ENCODE measurements at places on chromosomes 11 and 22.

GRCh38 chr22:20267441-20268278 is 458 bp downstream of the RTN4R start:
- no peak for DNase-seq

DNA sequence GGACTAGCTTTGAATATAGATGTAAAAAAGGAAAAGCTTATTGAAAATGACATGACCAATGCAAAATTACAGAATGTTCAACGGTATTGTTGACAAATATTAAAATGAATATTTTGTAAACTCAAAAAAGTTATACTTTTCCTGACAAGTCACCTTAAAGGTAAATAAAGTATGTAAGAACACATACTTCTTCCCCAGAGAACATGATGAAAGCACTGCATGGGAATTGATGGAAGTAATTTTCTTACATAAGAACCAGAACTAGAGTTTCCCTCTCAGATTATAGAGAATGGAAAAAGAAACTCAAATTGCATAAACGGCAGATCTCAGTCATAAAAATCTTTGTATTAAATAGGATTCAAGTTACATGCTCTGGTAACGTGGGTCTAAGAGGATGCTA is at the start of gene OR4P4:
TSS of gene OR4P4 (plus strand) at position 301 of the 400 bp plus-strand sequence.
- DNase-seq, result no peak

DNA sequence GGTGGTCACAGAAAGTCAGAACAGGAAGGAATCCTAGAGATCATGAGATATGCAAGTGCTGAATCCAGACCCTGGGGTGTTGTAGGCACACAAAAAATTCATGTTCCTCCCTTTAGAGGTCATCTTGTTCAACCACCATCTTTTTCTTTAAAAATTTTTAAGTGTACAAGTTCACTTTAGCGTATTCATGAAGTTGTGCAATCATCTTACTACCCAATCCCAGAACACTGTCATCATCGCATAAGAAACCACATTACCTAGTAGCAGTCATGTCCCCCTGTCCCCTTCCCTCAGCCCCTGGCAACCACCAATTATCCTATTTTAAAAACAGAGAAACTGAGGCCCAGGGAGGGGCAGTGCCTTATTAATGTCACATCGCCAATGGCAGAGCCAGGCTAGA is 20.3 kb upstream of the WNT11 start:
- no peak for DNase-seq

GRCh38 chr11:42951266-42951665 is 360.5 kb upstream of the API5 start:
- DNase-seq, result no peak

DNA sequence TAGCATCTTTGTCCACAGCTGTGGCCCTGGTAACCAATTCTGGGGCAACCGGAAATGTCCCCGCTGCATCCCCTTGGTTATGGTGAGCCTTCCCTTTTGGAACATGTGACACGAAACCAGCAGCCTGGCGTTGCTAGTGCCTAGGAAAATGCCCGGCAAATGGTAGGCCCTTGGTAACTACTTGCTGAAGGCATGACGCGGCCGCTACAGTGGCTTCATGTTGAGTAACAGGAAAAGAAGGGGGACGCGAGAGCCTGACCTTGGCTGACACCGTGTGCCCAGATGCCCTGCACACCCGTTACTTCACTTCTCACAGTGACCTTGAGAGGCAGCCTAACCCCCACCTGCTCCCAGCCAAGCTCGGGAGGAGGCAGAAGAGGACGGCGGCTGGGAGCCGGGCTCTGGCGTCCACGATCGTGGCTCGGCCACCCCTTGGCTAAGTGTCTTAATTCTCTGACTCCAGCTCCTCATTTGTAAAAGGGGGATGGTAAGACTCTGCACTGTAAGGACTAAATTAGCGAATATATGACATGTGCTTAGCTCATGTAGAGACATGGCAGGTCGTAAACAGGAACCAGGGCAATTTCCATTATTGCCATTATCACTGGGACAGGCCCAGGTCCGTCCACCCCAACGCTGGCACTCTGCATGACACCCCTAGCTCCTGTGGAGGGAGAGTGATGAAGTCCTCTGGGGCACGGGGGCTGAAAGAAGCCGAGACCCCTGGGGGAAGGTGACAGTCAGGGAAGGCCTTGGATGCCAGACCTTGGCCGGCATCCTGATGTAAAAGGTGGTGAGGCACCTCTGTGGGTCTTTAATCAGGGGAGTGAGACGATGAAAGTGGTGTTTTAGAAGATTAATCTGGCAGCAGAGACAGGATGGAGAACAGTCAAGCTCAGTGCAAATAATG is 18.9 kb downstream of the IFT27 start:
- no peak for DNase-seq

All from pons (tissue), 1 donor.